ENCODE measurements at places on chromosomes 2 and 18.
A peak's percentile ranks its signal among the peaks of the same experiment; 100 is the strongest.

DNA sequence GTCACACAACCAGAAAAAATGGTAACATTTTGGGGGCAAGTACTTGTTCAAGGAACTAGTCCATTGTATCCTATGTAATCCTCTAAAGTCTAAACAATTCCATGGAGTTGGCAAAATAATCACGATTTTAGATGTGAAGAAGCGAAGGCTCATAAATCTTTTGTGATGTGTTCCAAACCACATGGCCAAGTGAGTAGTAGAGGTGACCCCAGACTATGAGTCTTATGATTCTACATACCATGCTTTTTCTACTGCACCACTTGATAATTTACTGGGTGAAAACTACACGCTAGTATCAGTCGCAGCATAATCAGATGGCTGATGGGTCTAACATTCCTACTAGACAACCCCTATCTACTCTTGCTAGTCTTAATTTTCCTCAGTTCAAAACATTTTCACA, 371.4 kb downstream of the OSR1 start:
- DNase-seq: no peak

- DNase-seq: peak; percentile 31
Measured at GRCh38 chr2:157264099-157264498, 6.6 kb downstream of the GALNT5 start.

DNA sequence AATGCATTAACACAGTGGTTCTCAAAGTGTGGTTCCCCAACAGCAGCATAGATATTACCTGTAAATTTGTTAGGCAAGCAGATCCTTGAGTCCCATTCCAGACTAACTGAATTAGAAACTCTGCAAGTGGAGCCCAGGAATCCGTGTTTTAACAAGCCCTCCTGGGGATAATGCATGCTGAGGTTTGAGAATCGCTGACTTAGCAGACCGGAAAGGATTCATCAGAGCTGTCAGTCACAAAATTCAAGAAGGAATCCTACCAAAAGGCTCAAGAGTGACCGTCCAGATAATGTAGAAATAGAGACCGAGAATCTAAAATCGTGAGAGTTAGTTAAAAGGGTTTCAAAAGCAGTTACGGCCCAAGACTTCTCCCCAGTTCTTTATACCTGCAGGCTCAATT, 66.9 kb downstream of the LOXHD1 start:
- DNase-seq: no peak

DNA sequence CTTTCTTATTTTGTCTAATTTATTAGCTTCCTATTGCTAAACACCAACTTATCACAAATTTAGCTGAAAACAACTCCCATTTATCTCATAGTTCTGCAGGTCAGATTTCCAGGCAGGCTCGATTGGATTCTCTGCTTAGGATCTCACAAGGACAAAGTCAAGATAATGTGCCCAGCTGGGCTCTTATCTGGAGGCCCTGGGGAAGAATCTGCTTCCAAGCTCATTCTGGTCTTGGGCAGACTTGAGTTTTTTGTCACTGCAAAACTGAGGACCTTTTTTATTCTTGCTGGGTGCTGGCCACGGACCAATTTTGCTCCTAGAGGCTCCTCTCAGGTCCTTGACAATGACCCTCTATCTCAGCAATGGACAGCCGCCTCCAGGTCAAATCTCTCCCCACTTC, 215.5 kb downstream of the TRIB2 start:
- DNase-seq: no peak

DNA sequence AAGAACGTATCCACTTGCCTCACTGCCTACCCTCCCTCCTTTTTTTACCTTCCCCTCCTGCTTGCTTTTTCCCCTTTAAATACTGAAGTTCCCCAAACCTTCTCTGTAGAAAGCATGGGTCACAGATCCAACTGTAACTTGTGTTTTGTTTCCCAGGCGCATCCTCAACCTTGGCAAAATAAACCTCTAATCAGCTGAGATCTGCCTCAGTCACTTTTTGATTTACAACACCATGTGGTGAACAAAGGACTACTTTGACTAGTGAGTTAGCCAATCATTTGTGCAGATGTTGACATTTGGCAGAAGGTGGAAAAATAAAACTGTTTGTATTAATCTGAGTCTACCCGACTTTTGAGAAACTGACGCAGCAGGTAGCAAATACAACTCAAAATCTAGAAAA, 23.3 kb upstream of the MCM6 start:
- DNase-seq: no peak

DNA sequence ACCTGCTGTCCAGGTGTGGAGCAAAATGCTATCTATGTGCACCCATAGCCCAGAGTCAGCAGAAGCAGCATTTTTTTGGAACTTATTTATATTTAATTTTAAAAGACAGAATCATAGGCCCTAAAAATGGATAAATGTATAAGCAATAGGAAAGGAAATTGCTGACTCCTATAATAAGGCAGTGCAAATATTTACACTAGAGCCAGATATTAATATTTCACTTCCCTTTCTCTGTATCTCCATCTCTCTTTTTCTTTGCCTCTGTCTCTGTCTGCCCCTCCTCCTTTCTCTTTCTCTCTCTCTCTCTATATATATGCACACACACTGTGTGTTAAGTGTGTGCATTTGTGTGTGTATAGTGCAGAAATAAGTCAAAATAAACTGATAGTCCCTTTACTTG, 375.6 kb downstream of the SOX11 start:
- no peak for DNase-seq

DNA sequence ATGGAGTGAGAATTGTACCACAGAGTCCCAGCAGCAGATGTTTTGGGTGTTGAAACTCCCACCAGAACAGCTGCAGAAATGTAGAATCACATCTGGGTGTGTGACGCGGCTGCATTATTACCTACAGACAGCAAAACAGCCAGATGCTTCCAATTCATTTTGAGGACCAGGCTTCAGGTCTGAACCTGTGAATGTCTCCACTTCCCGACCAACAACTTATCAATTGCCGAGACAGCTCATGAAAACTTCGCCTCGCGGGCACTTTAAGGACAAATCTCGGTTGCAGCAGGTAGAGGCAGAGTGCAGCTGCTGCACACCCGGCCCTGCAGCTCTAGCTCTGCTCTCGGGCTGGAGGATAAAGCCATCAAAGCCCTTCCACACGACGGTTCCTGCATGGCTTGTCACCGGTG, 202.0 kb downstream of the HRH4 start:
- DNase-seq: no peak

GRCh38 chr2:233546774-233547173, 19.8 kb downstream of the USP40 start:
- DNase-seq: no peak

DNA sequence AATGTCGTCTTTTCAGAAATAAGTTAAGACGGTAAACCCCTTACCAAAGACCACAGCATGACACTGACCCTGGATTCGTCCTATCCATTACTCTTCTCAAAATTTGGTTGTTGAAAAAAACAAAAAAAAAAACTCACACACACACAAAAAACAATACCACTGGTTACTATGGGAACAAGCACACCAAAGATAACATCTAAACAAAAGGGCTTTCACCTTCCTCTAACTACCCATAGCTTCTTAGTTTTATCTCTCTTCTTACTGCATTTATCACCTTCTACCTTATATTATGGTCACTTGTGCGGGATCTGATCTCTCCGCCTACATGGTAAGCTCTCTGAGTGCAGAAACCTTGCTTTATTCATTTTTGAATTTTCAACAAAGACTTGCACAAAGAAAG, 192.7 kb downstream of the STK39 start:
- DNase-seq: no peak

DNA sequence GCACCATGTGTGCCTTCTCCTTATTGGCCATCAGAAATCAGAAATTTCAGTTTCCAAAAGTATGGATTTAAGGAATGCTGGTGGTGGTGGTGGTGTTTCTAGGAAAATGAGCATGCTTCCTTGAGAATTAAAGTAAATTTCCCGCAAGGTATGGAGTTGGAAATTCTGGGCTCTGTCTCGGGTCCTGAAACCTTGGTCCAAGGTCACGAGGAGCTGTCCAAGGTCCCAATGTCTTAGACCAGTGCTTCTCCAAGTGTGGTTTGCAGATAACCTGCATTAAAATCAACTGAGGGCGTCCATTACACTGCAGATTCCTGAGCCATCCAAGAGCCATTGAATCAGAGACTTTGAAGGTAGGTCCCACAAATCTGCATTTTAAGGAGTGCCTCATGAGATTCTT, 210.9 kb upstream of the PKDCC start:
- DNase-seq: peak; percentile 62

GRCh38 chr18:11522992-11523391, 86.4 kb upstream of the SLC35G4 start:
- DNase-seq: no peak
